ENCODE measurements at places on chromosomes 3 and 15.

DNA sequence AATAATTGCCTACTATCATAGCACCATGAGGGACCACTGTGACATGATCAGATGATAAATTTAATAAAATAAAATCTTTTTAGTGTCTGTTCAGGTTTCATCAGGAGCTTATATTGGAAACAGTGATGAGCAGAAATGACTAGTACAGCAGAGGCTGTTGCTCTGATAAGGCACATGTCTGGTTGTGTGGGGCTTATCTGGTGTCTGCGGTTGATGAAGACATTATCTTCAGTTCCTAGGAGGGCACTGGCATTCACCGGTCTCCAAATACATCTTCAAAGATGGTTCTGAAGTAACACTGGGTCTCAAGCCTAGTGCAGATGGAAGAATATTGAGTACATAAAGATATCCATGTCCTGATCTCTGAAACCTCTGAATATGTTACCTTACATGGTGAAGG lies 125.3 kb downstream of the SUCNR1 start:
- DNase-seq, result no peak

DNA sequence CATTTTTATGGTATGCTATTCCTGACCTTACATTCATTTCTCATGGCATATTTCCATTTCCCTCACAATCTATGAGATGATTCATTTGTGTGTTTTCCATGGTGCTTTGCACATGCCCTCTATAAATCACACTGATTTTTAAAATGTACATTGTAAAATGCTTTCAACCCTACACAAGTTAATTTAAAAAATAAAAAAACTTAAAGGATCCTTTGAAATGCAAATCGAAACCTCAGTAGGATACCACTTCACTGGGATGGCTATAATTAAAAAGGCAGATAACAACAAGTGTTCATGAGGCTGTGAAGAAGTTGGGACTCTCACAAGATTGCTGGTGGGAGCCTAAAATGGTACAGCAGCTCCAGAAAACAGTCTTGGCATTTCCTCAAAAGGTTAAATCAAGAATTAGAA lies 83.5 kb downstream of the FMN1 start:
- DNase-seq, result no peak

GRCh38 chr3:23916152-23916885 lies 471 bp downstream of the NKIRAS1 start:
- no peak for DNase-seq

- DNase-seq, result no peak
Observed at GRCh38 chr3:69368129-69368741, 17.7 kb downstream of the FRMD4B start.

GRCh38 chr15:68653801-68654200 lies 75.0 kb downstream of the CORO2B start:
- no peak for DNase-seq

- no peak for DNase-seq
Observed at GRCh38 chr3:149332227-149332765, 1.1 kb downstream of the TM4SF18 start.

- DNase-seq, result peak; percentile 61
Observed at GRCh38 chr3:64084640-64085039, 61.3 kb upstream of the PSMD6 start.

- no peak for DNase-seq
Observed at GRCh38 chr15:78024519-78024870, 53.0 kb downstream of the TBC1D2B start.

GRCh38 chr3:132267391-132267993 lies 49.7 kb upstream of the ACP3 start:
- no peak for DNase-seq

GRCh38 chr3:70806021-70806420 lies 493.6 kb upstream of the MDFIC2 start:
- no peak for DNase-seq

DNA sequence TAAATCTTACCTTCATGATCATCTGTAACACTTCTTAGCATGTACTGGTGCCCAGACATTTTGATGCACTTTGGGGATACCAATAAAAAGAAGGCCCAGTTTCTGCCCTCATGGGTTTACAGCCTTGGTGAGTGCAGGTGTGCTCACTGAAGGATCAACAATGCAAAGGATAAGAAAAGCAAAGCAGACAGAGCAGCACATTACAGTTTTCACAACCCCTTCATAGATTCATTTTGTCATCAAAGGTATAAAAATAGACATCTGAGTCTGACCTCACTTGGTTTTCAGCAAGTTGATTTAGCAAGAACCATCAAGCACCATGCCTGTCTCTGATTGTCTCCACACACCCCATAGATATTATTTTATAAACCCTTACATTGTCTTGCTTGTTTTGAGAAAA lies 77.6 kb downstream of the BFSP2 start:
- no peak for DNase-seq

GRCh38 chr3:125236331-125236903 lies 23.9 kb upstream of the SLC12A8 start:
- DNase-seq, result no peak

- no peak for DNase-seq
Observed at GRCh38 chr3:123279121-123279520, 77.4 kb downstream of the SEC22A start.

DNA sequence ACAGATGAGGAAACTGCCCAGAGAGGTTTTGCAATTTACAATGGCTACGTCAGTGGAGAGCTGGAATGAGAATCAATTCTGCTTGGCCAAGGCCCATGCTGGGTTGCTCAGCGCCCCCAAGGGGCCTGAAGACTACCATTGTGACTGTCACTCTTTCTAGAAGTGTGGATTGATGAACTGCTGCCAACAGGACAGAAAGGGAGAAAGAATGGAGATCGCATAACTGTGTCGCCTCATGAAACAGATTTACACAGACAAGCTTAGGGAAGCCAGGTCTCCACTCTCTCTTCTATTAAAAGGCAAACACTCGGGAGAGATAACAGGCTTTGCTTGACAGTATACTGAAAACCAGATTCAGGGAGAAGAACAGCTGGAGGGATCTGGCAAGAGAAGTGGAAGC lies 160.0 kb downstream of the STT3B start:
- DNase-seq, result no peak

GRCh38 chr3:105661461-105661860 lies 207.4 kb downstream of the CBLB start:
- DNase-seq, result no peak

- no peak for DNase-seq
Observed at GRCh38 chr3:85576091-85576690, 617.4 kb downstream of the CADM2 start.

GRCh38 chr15:74220475-74221248 lies 15.5 kb upstream of the CCDC33 start:
- no peak for DNase-seq

DNA sequence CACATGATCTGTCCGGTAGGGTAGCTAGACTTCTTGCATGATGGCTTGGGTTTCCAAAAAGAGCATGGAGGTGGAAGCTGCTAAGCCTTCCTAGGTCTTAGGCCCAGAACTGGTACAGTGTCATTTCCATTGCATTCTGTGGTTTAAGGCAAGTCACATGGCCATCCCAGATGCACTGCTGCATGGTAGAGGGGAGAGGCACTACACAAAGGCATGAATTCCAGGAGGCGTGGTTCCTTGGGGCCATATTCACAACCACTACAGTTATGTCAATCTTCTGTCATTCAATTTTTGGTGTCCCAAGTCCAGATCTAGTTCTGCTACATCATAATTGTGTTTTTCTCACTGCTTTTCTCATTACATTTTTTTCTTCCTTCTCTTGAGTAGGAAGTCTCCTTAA lies 122.2 kb upstream of the CHRM5 start:
- DNase-seq, result no peak

DNA sequence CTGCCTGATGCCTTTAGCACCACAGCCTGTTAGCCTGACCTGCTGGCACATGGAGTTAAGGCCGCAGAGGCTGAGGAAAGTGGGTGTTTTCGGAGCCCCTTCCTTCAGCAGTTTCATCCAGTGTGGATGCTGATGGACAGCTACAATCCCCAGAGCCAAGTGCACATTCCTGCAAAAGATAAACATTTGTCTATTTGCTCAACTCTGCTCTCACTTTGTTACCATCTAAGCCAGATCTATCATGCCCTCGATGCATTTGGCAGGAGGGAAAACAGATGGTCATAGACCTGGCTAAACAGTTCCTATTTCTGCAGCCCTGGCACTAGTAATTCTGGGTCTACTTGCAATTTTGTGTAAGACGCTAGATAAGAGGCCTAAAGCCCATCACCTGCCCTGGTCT lies 312.9 kb upstream of the RASGRP1 start:
- DNase-seq, result no peak

DNA sequence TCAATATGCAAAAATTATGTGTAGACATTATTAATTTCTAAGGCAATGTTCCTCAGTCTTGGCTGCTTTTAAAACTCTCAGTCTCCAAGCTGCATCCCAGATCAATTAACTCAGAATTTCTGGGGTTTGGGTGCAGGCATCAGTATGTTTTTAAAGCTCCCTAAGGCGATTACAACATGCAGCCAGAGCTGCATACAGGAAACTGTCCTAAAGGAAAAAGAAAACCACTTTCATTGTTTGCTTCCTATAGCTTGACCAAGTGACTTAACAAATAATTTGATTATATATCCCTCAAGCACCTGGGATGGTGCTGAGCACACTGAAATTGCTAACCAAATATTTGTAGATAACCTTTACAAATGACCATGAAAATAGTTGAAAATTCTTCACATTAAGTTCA lies 194.7 kb downstream of the DTWD1 start:
- no peak for DNase-seq

DNA sequence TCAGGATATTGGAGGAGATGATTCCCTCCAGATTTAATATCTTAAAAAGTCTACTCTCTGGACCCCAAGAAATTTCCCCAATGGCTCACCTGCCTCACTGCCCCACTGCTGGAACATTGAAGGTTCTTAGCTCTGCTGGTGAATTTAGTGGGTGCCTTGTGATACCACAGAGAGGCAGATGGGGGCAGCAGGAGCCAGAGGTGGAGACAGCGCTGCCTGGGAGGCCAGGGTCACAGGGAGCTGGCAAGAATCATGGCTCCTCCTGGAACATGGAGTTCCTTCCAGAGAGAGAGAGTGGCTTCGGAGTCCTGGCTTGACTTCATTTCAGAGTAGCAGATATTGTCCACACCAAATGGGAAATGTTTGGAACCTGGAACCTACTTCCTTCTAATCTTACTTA lies 263.5 kb upstream of the CFAP20DC start:
- DNase-seq, result peak; percentile 30

DNA sequence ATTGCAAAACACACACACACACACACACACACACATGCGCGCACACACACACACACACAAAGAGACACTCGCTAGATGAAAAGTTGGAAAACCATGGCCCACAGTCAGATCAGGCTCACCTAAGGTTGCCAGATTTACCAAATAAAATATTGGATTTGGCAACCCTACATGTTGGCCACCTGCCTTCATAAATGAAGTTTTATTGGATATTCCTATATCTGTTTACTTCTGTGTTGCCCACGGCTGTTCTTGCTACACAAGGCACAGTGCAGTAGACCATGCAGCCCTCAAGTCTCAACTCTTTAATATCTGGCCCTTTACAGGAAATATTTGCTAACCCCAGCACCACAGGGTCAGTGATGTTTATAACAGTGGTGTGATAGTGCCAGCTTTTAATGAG lies 445.0 kb upstream of the PROK2 start:
- DNase-seq, result no peak

DNA sequence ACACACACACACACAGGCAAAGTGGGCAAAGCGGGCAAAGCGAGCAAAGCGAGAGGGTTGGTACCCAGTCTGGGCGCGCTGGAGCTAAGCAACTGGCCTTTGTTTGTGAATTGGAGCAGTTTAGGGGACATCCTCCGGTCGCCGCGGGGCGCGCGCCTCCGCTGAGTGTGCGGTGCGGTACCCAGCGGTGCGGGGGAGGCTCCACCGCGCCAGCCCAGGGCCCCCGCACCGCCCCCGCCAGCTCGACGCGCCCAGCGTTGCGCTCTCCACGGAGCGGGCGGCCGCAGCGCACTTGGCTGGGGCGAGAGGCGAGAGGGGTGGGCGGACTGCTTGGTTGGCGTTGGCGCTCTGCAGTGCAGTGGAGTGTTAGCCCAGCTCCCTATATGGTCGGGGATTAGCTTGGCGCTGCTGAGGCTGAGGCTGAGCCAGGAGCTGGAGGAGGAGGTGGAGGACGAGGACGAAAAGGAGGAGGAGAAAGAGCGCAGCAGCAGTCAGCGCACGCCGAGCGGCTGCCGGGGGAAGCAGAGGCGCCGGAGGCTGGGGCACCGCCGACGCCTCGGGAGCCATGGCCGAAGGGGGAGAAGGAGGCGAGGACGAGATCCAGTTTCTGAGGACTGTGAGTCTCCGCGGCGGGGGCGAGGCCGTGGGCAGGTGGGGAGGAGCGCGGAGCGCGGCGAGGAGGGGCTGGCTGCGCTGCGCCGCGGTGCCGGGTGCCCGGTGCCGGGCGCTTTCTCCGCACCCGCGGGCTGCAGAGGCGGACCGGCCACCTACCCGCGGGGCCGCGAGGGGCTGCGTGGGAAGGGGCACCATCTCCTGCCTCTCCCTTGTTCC lies at the start of gene RYR3:
RYR3 (plus strand) TSS at position 487 of the 831 bp plus-strand sequence; CDS start at position 566, 79 bp downstream.
- no peak for DNase-seq

DNA sequence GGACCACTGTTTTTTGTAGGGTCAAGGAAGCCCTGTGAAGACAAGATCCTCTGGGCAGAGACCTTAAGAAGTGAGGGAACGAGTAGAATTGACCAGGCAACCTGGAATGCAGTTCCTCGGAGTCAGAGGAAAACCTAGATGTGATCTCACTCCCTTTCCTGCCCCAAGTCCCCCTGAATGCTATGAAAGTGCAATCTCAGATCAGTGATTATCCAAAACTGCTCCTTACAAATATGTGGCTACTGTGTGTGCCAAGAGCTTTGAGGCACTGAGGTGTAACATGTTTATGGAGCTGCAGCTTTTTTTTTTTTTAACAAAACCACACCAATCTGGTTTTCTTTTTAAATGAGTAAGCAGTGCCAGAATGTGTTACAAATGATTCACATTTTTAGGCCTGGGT lies 35.8 kb downstream of the THSD4 start:
- no peak for DNase-seq

GRCh38 chr3:83816653-83817052 lies 1142.1 kb upstream of the CADM2 start:
- DNase-seq, result no peak

DNA sequence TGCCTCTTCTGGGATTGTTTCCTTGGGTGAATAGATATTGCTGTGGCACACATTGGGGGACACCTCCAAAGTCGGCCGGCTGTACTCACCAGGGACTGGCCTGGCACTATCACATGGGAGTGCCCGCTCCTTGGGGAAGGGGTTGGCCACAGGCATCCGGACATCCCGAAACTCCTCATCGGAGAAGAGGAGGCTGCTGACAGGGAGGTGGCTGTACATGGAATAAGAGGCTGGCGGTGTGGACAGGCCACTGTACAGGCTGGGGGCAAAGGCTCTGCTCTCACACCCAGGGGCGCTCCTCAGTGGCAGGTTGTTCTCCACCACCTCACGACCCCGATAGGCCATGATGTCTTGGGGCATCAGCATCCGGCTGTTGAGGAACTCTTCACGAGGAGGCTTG lies 15.7 kb downstream of the BCL6 start:
- DNase-seq, result no peak

- no peak for DNase-seq
Observed at GRCh38 chr15:51260202-51260601, 78.2 kb downstream of the CYP19A1 start.

- DNase-seq, result no peak
Observed at GRCh38 chr3:178086144-178086825, 450.0 kb upstream of the KCNMB2 start.

GRCh38 chr15:58185439-58185838 lies 47.3 kb downstream of the AQP9 start:
- DNase-seq, result no peak

- DNase-seq, result no peak
Observed at GRCh38 chr15:25830844-25831451, 32.2 kb downstream of the ATP10A start.

Measured in H54 (cell line).